ENCODE measurements at places on chromosomes 11 and 22. TPM values are rescaled to one million over a fixed set of nuclear protein-coding genes. Genes with fewer than 3 reads are reported as not detected.

The KCTD14 gene
- total RNA-seq, result 0.28 TPM

The CECR2 gene
- total RNA-seq, result under 0.01 TPM

The SEZ6L gene
- not detected for total RNA-seq

The TUG1 gene
- 27.3 TPM for total RNA-seq

The CD3E gene
- total RNA-seq, result not detected

The BTBD18 gene
- not detected for total RNA-seq

The OR8D4 gene
- total RNA-seq, result not detected

The NPTXR gene
- total RNA-seq, result 0.46 TPM

The RAB39A gene
- total RNA-seq, result not detected

The PSMC3 gene
- 186 TPM for total RNA-seq

The TEX54 gene
- not detected for total RNA-seq

The MUC5AC gene
- not detected for total RNA-seq

The DLG2 gene
- total RNA-seq, result 0.85 TPM

The GAL gene
- total RNA-seq, result not detected

The RBFOX2 gene
- total RNA-seq, result 164 TPM
